K562 (cell line): ENCODE measurements at places on chromosomes 3 and 15. TPM values are rescaled to one million over a fixed set of nuclear protein-coding genes. Genes with fewer than 3 reads are reported as not detected.

Gene TAMM41
- total RNA-seq = 32.2 and 34.7 TPM in 2 replicates

Gene ZNF385D
- total RNA-seq = 0.66 and 0.74 TPM in 2 replicates

DNA sequence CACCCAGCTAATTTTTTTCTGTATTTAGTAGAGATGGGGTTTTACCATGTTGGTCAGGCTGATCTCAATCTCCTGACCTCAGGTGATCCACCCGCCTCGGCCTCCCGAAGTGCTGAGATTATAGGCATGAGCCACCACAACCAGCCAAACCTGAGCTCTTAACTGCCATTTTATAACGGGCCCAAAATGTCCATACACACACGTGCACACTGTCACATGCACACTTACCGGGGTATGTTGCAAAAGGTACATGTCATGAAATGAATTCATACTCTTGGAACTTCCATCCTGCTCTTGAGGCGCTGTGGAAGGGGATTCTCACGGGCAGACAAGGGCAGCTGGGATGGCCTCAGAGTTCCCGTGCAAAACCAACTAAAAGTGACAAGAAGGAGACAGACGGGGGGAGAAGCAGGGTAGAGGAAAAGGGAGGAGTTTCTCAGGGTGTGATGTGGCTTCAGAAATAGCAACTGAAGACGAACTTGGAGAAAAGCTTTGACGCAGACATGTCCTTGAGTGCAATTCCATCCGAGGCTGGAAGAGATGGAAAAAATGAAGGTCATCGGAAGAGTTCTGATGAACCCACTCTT is 110.9 kb downstream of the BDH1 start:
- no peak for DNase-seq

- no peak for DNase-seq
These were observed 249.3 kb upstream of the THBS1 start for GRCh38 chr15:39331584-39331983.

DNA sequence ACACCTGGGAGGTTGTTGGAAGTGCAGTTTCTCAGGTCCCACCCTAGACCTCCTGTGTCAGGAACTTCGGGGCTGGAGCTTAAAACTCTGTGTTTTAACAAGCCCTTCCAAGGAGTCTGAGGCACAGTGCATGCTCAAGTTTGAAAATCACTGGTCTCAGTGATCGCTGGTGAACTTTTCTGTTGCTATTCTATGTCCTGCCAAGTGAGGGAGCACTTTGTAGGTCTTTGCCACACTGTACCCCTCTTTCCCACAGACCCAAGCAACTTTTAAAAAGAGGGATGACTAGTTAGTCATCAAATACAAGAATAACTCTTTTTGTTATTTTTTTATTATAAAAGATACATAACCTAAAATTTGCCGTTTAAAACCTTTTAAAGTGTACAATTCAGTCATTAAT is 133.7 kb downstream of the AGBL1 start:
- DNase-seq = no peak
